A375 (cell line): ENCODE measurements at places on chromosomes 16 and 17. TPM values are rescaled to one million over a fixed set of nuclear protein-coding genes. Genes with fewer than 3 reads are reported as not detected.

The ZNF287 gene
- 10.5 and 16.2 TPM in 2 replicates for total RNA-seq

The LRRC75A gene
- 0.83 and 1.1 TPM in 2 replicates for total RNA-seq

The PRR35 gene
- total RNA-seq = 0.16 TPM in 1 of 2 replicates, not detected in the other

The NT5M gene
- 5.7 and 5.8 TPM in 2 replicates for total RNA-seq

The LITAFD gene
- not detected in 2 replicates for total RNA-seq

The HIGD1B gene
- total RNA-seq = not detected in 2 replicates

The HAP1 gene
- total RNA-seq = 0.15 TPM in 1 of 2 replicates, not detected in the other

The OMG gene
- total RNA-seq = not detected in 2 replicates

The MSLN gene
- 9.2 and 11.1 TPM in 2 replicates for total RNA-seq

The CTRB2 gene
- 0.26 TPM in 1 of 2 replicates, not detected in the other for total RNA-seq

The MED9 gene
- 11.6 and 12.8 TPM in 2 replicates for total RNA-seq

The LCMT1 gene
- 30.7 and 37.9 TPM in 2 replicates for total RNA-seq

The ALOX15 gene
- total RNA-seq = not detected in 2 replicates

The KRTAP9-2 gene
- total RNA-seq = not detected in 2 replicates

The KRTAP9-8 gene
- not detected in 2 replicates for total RNA-seq

The KRT13 gene
- total RNA-seq = not detected in 2 replicates

The CASKIN2 gene
- total RNA-seq = 10.3 and 10.5 TPM in 2 replicates

The PPP1R27 gene
- total RNA-seq = 0.61 TPM in 1 of 2 replicates, not detected in the other

The MYLK3 gene
- total RNA-seq = 0.21 and 0.41 TPM in 2 replicates

The TLCD1 gene
- total RNA-seq = 16.1 and 18.9 TPM in 2 replicates

The CDH13 gene
- 92.9 and 112 TPM in 2 replicates for total RNA-seq

The TOX3 gene
- total RNA-seq = 0.23 and 0.32 TPM in 2 replicates

The RRAD gene
- 0.11 and 0.68 TPM in 2 replicates for total RNA-seq

The KRTAP29-1 gene
- not detected in 2 replicates for total RNA-seq

The SPG7 gene
- total RNA-seq = 78.4 and 97.8 TPM in 2 replicates

The LYRM1 gene
- total RNA-seq = 34.4 and 43.3 TPM in 2 replicates

The KRT9 gene
- total RNA-seq = 2.2 and 2.6 TPM in 2 replicates

The CD300H gene
- total RNA-seq = not detected in 2 replicates

The CRHR1 gene
- total RNA-seq = not detected in 2 replicates

The NPIPA3 gene
- total RNA-seq = 3.7 and 4.7 TPM in 2 replicates

The UTS2R gene
- not detected in 2 replicates for total RNA-seq

The KRTAP3-1 gene
- total RNA-seq = not detected in 2 replicates

The SKAP1 gene
- 1.1 TPM in 1 of 2 replicates, not detected in the other for total RNA-seq

The CCL2 gene
- 0.66 and 4.1 TPM in 2 replicates for total RNA-seq

The KCNJ16 gene
- total RNA-seq = not detected in 2 replicates

The TAC4 gene
- 1.2 TPM in 1 of 2 replicates, not detected in the other for total RNA-seq

The AATK gene
- 2.7 and 3.4 TPM in 2 replicates for total RNA-seq

The FAM171A2 gene
- total RNA-seq = 2.4 and 2.5 TPM in 2 replicates

The EMP2 gene
- total RNA-seq = 45.9 and 52.7 TPM in 2 replicates

The KRT28 gene
- total RNA-seq = not detected in 2 replicates

The TP53TG3F gene
- not detected in 2 replicates for total RNA-seq

The DRC7 gene
- 0.11 TPM in 1 of 2 replicates, not detected in the other for total RNA-seq

The RSKR gene
- total RNA-seq = 6.3 and 7.8 TPM in 2 replicates

The TPSD1 gene
- total RNA-seq = not detected in 2 replicates

The ADCY9 gene
- 5.6 and 7.4 TPM in 2 replicates for total RNA-seq
